ENCODE measurements at places on chromosomes 12 and 14.

GRCh38 chr12:109236257-109236656, 72.8 kb downstream of the FOXN4 start:
- no peaks in the 10 kb centered on the region for H3K27me3 ChIP-seq
- no peak overlapping the region for H3K27ac ChIP-seq
- no peaks in the 10 kb centered on the region for H3K4me1 ChIP-seq
- no peak overlapping the region for H3K4me3 ChIP-seq
- DNase-seq: no peak

GRCh38 chr14:74245292-74245691, 6.0 kb downstream of the VSX2 start:
- DNase-seq: no peak
- H3K4me3 ChIP-seq: no peak overlapping the region
- H3K36me3 ChIP-seq: no peaks in the 10 kb centered on the region
- H3K4me1 ChIP-seq: peaks cover 13% of the 10 kb centered on the region
- no peak overlapping the region for H3K27ac ChIP-seq

- peaks cover 77% of the 10 kb centered on the region for H3K4me1 ChIP-seq
- H3K27me3 ChIP-seq: no peaks in the 10 kb centered on the region
- H3K4me3 ChIP-seq: peak overlapping the region; percentile 60
- DNase-seq: no peak
- H3K27ac ChIP-seq: peak overlapping the region; percentile 96
These were observed 39.1 kb upstream of the GZMB start for GRCh38 chr14:24673059-24673458.

DNA sequence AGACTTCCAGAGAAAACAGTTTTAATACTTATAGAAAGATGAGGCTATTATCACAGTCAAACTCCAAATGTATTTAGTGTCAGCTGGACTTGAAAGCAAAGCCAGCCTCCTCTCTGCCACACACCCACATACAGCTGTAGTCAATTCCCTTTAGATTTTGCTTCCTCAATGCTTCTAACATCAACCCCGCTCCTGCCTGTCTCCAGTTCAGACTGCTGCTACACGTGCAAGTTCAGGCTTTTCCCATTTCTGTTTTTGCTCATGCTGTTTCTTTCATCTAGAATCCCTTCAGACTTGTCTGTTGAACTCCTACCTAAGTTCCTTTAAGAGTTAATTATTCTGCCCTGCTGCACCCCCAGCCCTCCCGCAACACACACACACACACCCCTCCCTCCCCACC, 380.0 kb downstream of the KCNH5 start:
- H3K4me3 ChIP-seq: no peak overlapping the region
- H3K36me3 ChIP-seq: no peaks in the 10 kb centered on the region
- no peak for DNase-seq
- no peaks in the 10 kb centered on the region for H3K27me3 ChIP-seq

GRCh38 chr12:67873355-67873754, 115.9 kb upstream of the IFNG-AS1 start:
- H3K27ac ChIP-seq: no peak overlapping the region
- H3K4me1 ChIP-seq: no peaks in the 10 kb centered on the region
- H3K36me3 ChIP-seq: no peaks in the 10 kb centered on the region

GRCh38 chr12:116127859-116128258, 149.6 kb downstream of the MED13L start:
- no peak overlapping the region for H3K4me3 ChIP-seq
- peaks cover 67% of the 10 kb centered on the region for H3K4me1 ChIP-seq
- DNase-seq: no peak
- no peaks in the 10 kb centered on the region for H3K36me3 ChIP-seq
- no peak overlapping the region for H3K27ac ChIP-seq

GRCh38 chr14:45426685-45427282, 173.8 kb upstream of the MIS18BP1 start:
- no peaks in the 10 kb centered on the region for H3K36me3 ChIP-seq
- H3K27me3 ChIP-seq: no peaks in the 10 kb centered on the region
- no peak overlapping the region for H3K27ac ChIP-seq
- no peak overlapping the region for H3K4me3 ChIP-seq

DNA sequence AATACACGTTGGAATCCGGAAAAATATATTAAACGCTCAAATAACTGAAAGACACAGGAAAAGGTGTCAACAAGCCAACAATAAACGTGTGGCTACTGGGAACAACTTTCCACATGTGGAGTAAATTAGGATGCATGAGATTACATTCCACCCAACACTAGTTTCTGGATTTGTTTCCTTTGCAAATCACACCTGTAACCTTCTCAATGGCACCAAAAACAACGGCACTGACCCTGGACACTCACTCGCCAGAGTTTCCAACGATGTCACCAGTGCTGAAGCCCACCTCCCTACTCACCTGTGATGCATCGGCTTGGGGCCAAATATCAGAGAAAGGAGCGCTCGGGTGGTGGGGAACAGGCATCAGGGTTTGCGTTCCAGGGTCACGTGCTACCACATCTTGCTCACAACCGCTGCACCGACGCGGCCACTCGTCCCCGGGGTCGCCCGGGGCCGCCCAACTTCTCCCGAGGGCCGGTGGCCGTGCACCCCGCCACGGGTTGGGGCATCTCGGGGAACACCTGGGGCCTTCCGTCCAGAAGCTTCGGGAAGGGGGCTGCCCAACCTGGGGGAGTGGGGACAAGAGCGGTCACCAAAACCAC, 629 bp downstream of the PRDM4 start:
- H3K27ac ChIP-seq: peak overlapping the region; percentile 83
- peak overlapping the region; percentile 93 for H3K4me3 ChIP-seq
- H3K36me3 ChIP-seq: peaks cover 12% of the 10 kb centered on the region
- H3K27me3 ChIP-seq: no peaks in the 10 kb centered on the region
- H3K4me1 ChIP-seq: peaks cover 24% of the 10 kb centered on the region

- peaks cover 32% of the 10 kb centered on the region for H3K27me3 ChIP-seq
- no peak within 1 kb of the TSS for H3K27ac ChIP-seq
- H3K4me1 ChIP-seq: peaks cover 10% of the 10 kb centered on the region
- peak within 1 kb of the TSS; percentile 70 for H3K4me3 ChIP-seq
- DNase-seq: peak; percentile 39
- H3K36me3 ChIP-seq: no peaks in the 10 kb centered on the region
These were observed at the start of gene PYGL for GRCh38 chr14:50943943-50944646. Gene PYGL (minus strand): TSS chr14:50944483. CDS start chr14:50944403, 80 bp downstream.

GRCh38 chr12:112303004-112303403, 79.2 kb downstream of the HECTD4 start:
- H3K27ac ChIP-seq: peak overlapping the region; percentile 75
- no peaks in the 10 kb centered on the region for H3K27me3 ChIP-seq
- H3K4me3 ChIP-seq: no peak overlapping the region
- H3K36me3 ChIP-seq: peaks cover 6% of the 10 kb centered on the region
- peak; percentile 66 for DNase-seq

DNA sequence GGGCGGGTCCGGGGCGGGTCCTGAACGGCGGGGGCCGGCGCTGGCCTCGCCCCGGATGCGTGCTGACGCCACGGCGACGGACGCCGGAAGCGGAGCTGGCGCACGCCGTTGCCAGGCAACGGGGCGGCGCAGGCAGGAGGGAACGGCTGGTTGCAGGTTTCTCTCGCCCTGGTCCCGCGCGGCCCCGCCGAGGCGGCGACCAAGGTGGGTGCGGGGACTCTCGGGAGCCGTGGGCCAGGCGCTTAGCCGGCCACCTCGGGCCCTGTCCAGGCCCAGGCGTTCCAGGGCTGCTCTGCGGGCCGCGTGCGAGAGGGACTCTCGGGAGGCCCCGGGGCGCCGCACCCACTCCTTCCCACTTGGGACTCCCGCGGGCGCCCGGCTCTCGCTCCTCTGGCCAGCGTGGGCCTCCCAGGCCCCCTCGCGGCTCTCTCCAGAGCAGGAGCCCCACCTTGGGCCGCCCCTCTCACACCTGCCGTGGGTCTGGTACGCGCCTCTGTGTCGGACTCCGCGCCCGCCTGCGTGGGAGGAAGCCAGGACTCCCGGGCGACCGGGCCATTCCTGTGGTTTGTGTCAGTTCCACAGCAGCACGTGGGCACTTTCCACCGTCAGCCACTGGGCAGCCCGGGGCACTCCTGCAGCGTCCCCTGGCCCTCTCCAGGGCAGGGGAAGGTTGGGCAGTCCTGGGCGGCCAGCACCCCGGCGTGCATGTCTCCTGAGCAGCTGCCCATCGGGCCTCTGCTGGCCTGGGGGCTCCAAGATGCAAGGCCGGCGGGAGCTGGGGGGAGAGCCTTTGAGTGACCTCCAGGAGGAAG, at the start of gene CLBA1:
TSS of gene CLBA1 (plus strand) at position 114 of the 812 bp plus-strand sequence. CDS start at position 758, 644 bp downstream.
- H3K4me3 ChIP-seq: peak within 1 kb of the TSS; percentile 65
- H3K27me3 ChIP-seq: no peaks in the 10 kb centered on the region
- DNase-seq: peak; percentile 81

DNA sequence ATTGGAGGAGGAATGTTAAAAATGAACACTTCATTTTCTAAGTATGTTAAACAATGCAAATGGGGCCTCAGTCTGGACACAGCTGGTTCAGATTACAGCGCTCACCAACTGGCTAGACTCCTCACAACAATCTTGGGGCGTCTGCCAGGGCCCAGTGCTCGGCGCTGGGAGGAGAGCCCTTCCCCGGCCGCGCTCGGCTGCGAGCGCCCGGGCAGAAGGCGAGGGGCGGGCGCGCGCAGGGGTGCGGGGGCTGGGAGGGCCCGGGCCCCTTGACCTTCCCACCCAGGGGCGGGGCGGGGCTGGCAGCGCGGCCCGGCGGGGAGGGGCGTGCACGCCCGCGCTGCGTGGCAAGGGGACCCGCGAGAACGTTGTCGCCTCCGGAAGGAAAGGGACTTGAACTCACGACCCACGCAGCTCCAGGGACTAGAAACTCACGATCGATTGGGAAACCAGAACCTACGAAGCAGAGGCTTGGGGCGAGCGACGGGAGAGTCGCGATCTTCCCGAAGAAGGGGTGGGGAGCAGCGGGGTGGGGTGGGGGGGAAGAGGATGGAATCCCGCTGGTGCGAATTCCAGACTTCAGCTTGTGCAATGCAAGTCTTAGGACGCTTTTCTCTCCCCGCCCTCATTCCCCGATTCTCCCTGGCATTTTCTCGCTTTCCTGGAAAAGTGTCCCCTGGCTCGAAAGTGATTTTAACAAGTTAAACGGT, at the start of gene FBLN5:
TSS of gene FBLN5 (minus strand) at position 220 of the 710 bp plus-strand sequence. CDS start 465 bp downstream, outside the sequence.
- peak within 1 kb of the TSS; percentile 79 for H3K4me3 ChIP-seq
- H3K36me3 ChIP-seq: no peaks in the 10 kb centered on the region
- H3K27me3 ChIP-seq: peaks cover 33% of the 10 kb centered on the region
- peak; percentile 19 for DNase-seq
- H3K4me1 ChIP-seq: peaks cover 11% of the 10 kb centered on the region
- H3K27ac ChIP-seq: no peak within 1 kb of the TSS

- H3K27ac ChIP-seq: no peak overlapping the region
- H3K4me3 ChIP-seq: no peak overlapping the region
- peaks cover 9% of the 10 kb centered on the region for H3K4me1 ChIP-seq
- H3K36me3 ChIP-seq: peaks cover 37% of the 10 kb centered on the region
These were observed 38.7 kb downstream of the STX2 start for GRCh38 chr12:130800312-130800711.

DNA sequence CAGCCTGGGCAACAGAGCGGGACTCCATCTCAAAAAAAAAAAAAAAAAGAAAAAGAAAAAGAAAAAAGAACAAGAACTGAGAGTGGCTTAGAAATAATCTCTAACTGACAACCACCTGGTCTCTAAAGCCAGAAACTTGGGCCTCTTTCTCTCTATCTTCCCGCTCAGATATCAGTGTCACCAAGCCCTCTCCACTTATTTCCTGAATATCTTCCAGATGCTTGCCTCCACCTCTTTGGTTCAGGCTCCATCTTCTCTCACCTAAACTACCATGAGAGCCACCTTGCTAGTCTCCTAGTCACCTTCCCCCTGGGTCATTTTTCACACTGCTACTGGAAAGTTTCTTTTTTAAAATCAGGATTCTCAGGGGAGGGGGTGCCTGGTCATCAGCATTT, 1.8 kb upstream of the TM9SF1 start:
- peaks cover 41% of the 10 kb centered on the region for H3K36me3 ChIP-seq
- no peaks in the 10 kb centered on the region for H3K27me3 ChIP-seq

DNA sequence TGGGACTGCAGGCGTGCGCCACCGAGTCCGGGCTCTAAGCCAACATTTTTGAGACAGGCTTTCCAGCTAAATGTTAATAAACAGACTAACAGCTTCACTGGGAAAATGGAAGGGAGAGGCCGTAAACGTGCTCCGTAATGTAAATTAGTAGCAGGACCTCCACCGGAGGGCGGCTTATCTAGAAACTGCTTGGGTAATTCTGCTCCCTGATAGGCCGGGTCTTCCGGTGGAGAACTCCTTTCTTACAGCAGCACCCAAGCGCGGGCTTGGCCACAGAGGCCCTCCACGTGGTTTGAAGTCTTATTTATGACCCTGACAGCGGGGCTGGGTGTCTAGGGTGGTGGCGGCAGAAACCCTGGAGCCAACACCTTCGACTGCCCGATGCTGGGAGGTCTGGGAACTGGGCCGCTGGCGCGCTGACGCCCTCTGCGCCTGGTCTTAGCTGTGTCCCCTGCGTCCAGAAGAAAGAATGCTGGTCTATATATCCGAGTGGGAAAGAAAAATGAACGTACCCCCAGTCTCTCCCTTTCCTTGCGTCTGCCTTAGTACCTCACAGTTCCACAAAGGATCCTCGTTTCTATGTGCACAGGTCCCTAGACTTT, 1.7 kb downstream of the DPPA3 start:
- no peaks in the 10 kb centered on the region for H3K27me3 ChIP-seq
- no peaks in the 10 kb centered on the region for H3K4me1 ChIP-seq
- H3K4me3 ChIP-seq: no peak overlapping the region
- H3K27ac ChIP-seq: no peak overlapping the region
- no peak for DNase-seq
- H3K36me3 ChIP-seq: no peaks in the 10 kb centered on the region

Measured in activated naive CD4-positive, alpha-beta T cell treated with anti-CD3 and anti-CD28 coated beads for 36 hours (primary cell).